ENCODE measurements at places on chromosomes 13 and 19.

- peak; percentile 66 for DNase-seq
Observed at GRCh38 chr13:39132286-39133230, 94.3 kb downstream of the NHLRC3 start.

GRCh38 chr13:64928696-64929499, 2301.2 kb downstream of the PCDH9 start:
- DNase-seq, result no peak

DNA sequence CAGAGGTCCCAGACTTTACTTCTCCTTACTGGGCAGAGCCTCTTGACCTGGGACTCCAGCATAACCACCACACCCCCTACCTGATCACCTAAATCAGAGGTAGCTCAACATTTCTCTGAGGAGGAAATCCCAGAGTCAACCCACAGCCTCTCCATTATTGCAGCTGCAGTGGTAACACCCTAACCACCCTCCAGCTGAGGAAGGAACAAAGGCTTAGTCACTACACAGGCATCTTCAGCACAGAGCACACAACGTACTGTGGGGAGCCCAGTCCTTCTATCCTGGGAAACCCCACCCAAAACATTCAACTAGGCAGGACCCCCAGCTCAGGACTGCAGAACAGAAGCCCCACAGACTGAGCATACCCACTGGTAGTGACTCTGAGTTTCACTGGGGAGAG, 824.7 kb upstream of the SLITRK5 start:
- DNase-seq, result no peak

DNA sequence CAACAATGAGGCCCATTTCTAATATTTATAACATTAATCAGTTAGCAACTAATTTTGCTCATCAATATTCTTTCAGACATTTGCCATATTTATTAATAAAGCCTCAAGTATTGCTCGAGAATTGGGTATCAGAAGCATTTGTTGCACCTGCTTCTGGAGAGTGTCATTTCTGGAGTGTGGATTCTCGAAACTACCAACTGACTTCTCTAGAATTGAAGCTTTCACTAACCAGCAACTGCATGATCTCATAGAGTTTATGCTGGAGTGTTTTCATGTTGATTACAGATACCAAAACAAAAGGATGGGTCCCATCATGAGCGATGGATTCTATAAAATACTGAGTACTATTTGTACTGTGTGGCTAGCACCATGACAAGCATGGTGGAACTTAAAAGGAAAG, 121.0 kb upstream of the SLC7A1 start:
- DNase-seq, result no peak

DNA sequence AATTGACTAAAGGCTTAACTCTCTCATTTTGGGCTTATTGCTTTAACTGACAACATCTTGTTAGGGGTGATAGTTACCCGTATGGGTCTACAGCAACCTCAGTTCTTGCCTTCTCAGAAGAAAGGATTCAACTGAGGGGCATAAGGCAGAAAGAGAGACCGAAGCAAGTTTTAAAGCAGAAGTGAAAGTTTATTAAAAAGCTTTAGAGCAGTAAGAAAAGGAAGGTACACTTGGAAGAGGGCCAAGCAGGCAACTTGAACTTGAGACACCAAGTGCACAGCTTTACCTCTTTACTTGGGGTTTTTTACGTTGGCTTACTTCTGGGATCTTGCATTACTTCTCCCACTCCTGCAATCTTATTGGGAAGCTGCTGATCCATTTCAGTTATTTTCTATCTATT, 246.9 kb upstream of the PRR20A start:
- DNase-seq, result no peak

DNA sequence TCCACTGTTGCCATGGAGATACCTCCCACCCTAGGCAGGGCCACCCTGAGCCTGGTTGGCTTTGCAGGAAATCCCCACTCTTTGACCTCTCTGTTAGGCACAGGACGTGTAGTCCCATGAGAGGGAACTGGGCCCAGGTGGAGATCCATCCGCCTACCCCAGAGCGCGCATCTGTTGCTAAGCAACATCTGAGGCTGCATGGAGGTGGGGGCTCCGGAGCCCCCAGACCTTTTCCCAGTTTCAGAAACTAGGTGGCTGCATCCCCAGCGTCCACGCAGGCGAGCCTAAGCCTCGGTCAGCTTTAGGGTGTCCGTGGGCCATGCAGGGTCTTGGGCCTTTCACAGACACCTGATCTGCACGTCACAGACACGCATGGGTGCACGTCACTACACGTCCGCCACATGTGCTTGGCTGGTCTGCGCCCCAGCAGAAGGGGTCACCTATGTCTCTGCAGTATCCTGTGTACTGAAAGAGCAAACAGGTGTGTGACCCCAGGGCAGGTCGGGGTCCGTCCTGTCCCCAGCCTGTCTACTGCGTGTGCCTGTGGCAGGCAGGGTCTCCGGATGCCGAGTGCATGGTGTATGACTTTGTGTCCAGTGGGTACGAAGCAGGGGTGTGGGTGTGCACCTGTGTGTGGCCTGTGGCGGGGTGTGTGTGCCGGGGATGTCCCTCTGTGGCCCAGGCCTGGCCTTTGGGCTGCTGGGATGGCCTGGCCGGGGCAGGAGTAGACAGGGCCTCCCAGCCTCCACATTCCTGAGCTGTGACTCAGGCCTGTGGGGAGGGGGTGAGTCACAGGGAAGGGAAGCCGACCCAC, 4.1 kb upstream of the CIRBP start:
- no peak for DNase-seq

DNA sequence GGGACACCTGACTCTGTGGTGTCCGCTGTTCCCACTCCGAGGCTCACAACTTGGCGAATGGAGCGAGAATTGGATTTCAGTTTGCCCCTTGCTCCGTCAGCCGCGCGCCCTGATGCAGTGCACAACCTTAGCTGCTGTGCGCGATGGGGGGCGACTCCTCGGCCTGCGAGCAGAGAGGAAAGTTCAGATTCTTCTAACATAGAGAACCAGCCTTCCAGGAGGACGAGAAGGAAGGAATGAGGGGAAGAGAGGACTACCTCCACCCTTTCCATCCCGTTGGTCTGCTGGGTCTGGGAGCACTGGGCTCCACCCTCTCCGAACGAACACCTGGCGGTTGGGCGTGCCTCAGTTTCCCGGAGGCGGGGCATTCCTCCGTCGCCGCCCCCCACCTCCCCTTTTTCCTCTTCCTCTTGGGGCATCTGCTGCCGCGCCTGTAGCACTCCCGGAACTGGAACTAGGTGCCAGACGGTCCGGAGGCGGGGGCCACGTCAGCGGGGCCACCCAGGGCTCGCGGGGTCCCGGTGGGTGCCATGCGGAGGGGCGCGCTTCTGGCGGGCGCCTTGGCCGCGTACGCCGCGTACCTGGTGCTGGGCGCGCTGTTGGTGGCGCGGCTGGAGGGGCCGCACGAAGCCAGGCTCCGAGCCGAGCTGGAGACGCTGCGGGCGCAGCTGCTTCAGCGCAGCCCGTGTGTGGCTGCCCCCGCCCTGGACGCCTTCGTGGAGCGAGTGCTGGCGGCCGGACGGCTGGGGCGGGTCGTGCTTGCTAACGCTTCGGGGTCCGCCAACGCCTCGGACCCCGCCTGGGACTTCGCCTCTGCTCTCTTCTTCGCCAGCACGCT, at the start of gene KCNK6:
KCNK6 (plus strand) TSS at position 425 of the 838 bp plus-strand sequence; CDS start at position 531, 106 bp downstream.
- DNase-seq, result peak; percentile 53

DNA sequence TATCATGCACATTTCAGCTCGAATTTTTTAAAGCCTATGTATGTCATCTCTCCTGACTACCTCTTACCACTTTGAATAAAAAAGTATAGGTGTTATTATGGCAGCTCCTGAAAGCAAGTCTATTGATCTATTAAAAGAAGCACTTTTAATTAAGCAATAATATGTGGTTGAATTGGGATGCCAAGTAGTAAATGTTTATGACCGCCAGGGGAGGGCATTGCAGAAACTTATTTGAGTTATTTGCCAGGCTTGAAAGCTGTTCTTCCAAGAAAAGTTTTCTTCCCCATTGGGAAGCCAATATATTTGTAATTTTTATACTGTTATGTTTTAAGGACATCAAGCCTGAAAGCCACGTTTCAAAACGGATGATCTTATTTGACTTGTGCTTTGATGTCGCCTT, 88.1 kb upstream of the SOX21 start:
- DNase-seq, result no peak

DNA sequence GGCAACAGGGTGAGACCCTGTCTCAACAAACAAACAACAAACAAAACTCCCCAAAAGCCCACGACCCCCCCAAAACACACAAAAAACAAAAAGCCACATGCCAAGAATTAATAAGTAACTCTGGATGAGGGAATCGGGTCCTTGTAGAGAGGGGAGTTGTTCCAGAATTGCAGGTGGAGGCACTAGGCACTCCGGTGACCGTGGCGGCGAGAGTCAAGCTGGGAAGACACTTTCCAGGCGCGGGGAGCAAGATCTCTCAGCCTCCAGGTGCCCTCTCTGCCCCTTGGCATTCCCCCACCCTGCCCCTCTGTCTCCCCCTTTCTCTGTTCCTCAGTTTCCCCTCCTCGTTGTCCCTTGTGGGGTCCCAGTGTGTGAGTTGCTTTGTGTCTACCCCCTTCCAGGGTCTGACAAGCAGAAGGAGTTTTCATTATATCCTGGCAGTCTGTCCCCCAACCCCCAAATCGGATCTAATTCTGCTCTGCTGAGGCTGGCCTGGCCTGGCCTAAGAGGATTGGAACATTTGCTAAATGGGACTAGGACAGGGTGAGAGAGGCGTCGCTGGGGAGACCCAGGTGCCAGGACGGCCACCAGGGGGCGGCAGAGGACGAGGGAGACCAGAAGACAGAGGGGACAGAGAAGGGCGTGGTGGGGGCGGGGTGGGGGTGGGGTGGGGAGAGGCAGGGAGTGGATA, 8.3 kb upstream of the CRX start:
- DNase-seq, result peak; percentile 97

GRCh38 chr13:41148419-41149283, 16.0 kb upstream of the KBTBD6 start:
- no peak for DNase-seq

Data from HAP-1 (cell line).